ENCODE measurements at places on chromosomes 7 and 10.

- no peak for DNase-seq
These were observed 357.4 kb downstream of the PLXNA4 start for GRCh38 chr7:132218876-132219275.

GRCh38 chr10:99234041-99234790 lies 1.4 kb downstream of the HPSE2 start:
- DNase-seq, result no peak

DNA sequence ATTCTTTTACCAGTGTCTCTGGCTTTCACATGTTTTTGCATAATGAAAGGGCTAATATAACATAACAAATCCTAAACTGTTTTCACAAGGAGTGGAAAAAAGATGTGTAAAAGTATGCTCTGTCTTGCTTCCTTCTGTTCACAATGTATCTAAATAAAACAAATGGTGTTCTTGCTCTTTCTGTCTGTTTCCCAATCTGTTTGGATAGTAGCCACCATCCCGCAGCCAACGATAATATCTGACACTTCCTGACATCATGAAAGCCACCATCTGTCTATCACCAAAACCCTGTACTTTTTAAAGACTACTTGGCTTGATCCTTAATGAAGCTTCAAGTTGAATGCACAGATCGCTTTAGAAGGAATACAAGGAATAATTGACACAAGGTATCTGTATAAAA lies 246.2 kb downstream of the ETV1 start:
- no peak for DNase-seq

- DNase-seq, result no peak
These were observed 1.2 kb downstream of the NUB1 start for GRCh38 chr7:151342811-151343210.

- DNase-seq, result no peak
These were observed 185.1 kb downstream of the CTTNBP2 start for GRCh38 chr7:117688126-117688525.
